ENCODE measurements at places on chromosomes 13 and 19.

DNA sequence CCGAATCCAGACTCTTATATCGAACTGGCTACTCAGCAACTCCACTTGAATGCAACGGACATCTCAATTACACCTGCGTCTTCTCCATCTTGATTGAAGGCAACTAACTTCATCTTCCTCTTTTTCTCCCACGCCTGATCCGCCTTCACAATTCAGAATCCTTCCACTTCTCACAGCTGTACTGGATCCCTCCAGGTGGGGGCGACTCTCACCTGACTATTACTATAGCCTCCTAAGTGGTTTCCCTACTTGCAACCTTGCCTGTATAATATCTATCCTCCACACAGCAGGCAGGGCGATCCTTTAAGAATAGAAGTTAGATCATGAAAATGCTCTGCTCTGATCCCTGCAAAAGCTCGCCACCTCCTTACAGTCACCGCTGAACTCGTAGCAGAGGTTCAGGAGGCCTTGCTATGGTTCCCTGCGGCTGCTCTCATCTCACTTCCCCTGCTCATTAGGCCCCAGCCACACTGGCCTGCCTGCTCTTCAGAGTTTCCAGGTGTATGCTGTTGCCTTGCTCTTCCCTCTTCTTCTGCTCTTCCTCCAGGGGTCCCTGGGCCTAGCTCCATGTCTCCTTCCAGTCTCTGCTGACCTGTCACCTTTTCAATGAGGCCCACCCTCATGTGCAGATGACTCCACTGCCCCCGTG, 31.9 kb downstream of the RFXAP start:
- no peak for DNase-seq

GRCh38 chr13:113066142-113066455, 39.5 kb upstream of the F7 start:
- DNase-seq = peak; percentile 64

DNA sequence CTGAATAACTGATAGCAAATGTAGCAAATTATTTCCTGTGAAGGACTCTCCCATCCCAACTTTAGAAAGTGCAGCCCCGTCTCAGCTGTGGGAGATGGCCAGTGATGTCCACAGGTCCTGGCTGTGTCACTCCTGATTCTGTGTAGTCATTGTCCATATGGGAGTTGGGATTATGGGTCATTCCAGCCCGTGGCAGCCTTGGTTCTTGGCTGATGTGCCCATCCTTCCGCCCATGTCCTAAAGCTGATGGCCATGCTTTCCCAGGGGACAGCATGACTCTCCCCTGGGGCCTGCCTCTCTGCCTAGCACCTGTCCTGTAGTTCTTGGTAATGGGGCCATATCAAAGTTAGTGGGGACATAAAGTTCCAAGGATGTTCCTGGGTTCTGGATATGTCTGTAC, 43.9 kb upstream of the C1QTNF9 start:
- DNase-seq = no peak

DNA sequence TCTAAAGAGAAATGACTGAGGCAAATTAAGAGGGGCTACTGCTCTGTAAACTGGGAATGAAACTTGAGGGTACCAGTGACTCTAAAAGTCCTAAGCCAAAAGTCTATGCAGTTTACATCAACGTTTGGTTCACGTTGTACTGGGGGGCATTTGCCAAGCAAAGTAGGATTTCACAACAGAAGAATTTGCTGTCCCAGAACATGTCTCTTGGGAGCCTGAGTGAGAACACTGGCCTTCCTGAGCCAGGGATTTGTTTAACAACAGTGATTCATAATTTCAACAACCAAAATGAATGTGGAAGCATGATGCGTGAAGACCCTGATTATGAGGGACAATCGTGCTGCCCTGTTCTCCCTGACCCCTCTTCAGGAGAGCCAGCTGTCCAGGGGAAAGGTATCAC, 178.0 kb downstream of the OXGR1 start:
- DNase-seq = no peak

- no peak for DNase-seq
Observed at GRCh38 chr19:11031421-11032070, 57.7 kb upstream of the LDLR start.

GRCh38 chr19:54803410-54803809, at the start of gene KIR2DL4:
TSS of gene KIR2DL4 (plus strand) at chr19:54803610. CDS start at chr19:54803652, 42 bp downstream.
- no peak for DNase-seq

GRCh38 chr13:99722931-99723330, 221.7 kb downstream of the TM9SF2 start:
- no peak for DNase-seq

DNA sequence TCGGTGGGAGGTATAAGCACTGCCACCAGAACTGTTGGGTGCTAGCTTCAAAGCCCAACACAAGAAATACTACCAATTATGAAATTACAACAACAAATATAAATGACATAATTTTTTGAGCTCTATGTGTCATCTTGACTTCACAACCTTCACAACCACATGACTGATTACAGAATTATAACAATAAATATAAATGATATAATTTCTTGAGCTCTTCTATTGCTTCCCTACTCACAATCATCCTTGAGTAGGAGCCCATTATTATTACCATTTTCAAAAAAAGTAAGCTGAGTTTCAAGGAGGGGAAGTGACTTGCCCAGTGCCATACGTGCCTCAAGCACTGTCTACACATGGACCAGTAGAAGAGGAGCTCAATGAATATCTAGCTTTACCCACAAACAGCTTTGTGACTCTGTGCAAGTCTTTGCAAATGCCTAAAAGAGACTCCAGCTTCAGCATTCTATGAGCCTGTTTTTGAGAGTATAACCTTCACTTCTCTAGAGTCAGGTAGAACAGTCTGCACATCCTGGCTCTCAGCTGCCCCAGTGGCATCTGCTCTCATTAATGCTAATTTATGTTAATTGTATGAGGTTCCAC, 22.6 kb downstream of the NCAN start:
- DNase-seq = no peak

DNA sequence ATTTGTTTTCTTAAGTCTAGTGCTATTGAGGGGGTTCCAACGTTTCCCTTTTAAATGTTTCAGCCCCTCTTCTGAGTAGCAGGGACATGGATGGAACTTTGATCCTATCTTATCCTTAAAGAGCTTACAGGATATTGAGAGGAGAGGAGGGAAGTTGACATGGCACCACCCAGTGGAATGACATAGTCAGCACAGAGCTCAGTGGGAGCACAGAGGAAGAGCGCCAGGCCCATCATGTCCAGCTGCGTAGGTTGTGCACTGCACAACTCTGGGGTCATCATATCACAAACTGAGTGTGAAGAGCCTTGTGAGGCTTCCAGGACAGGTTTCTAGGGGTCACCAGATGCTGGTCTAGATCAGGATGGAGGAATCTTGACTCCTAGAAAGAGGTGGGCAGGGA, 4.6 kb upstream of the CDC42EP5 start:
- DNase-seq = no peak

DNA sequence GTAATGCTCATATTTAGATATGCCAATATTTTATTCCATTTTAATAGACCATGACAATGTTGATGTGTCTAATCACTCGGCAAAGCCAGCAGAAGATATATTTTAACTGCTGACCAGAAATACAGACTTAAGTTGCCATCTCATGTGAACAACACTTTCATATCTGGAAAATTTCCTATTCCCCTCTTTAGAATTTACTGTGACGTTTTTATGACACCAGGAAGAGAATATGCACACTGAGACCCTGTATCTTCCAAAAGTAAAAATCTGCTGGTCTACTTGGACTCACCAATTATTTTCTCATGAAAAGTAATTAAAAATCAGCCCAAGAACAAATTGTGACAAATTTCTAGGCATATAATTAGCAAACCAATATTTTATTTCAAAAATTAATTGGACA, 2.1 kb downstream of the PROSER1 start:
- no peak for DNase-seq

DNA sequence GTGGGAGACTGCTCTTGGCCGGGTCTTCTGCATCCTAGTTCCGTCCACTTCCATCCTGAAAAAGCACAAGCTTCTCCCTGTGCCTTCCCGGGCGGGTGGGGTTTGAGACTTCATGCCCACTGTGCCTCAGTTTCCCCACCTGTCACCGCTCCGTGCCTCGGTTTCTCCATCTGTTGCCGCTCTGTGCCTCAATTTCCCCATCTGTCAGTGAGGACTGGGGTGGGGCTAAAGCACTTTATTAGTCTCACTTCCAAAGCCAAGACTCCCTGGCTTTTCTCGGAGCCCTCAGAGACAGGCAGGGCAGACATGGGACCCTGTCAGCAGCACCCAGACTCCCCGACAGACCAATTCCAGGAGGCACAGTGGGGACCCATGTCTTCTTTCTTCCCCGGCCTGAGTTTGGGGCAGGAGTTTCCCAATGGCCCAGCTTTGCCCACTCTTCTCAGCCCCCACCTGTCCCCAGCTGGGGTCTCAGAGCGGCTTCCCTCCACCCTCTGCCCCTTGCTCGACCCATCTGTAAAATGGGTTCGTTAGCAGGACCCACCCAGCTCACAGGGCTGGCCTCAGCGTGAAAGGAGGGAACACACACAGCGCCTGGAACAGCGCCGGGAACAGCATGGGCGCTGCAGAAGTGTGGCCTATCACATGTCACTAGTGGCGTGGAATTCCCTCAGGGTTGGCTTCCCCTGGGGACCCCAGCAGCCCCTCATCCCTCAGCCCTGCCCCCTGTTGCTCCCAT, 4.6 kb upstream of the PEAK3 start:
- DNase-seq = peak; percentile 73

DNA sequence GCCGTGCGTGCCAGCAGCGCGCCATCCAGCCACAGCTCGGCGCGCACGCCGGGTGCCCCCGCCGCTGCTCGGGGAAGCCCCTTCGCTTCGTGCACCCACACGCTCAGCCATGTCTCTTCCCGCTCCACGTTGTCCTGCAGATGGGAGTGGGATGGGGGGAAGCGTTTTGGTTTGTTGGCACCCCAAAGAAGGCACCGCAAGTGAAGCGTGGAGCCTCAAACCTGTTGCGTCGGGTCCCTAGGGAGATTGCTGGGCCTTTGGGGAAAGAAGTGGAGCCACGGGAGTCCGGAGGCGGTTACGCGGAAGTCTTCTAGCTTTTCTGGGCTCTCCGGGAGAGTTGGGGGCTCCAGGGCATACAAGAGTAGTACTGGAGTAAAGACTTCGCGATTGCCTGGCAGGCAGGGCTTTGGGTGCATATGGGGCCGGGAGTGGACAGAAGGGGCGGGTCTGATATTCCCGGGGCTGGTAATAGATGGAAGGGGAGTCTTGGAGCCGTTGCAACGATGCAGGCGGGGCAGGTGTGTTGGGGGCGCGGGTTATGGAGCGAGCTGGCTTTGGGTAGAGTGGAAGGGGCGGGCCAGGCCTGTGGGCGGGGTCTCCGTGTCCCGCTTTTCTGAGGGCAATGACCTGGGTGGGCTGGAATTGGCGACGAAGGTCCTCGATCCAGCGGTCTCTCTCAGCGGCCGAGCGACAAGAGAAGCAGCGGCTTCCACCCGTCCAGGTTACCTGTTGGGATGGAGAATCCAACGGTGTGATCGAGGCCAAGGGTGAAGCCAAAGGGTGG, 6.5 kb downstream of the RASAL3 start:
- no peak for DNase-seq

DNA sequence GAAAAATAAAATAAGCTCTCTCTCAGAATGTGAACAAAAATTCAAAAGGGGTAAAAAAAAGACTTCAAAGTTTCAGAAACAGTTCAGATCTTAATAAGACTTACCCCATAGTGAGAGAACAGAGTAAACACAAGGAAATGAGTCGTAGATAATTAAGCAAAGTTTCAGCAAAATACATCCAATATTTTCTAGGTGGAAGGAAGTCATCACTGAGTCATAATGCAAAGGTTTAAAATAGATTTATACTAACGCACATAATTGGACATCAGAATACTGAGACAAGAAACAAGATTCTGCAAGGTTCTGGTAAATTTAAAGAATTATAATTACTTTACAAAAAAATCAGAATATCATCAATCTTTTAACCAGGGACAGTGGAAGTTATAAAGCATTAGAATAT, 1370.7 kb upstream of the ATXN8OS start:
- no peak for DNase-seq

DNA sequence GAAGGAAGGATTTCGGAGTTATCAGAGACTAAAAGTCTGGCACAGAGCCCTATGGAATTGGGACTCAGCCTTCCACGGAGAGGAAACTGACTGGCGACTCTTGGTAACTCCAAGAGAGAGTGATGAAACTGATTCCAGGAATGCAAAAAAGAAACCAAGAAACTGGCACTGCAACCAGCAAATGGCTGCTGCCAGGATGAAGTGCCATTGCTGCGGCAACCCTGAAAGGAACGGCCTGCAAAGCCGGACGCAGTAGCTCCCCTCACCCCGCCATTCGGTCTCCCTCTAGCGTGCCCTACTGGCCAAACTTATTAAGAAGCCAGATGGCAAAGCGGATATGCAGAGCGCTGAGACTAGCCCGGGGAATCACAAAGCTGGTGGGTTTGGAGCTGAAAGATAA, 236.0 kb downstream of the PCDH9 start:
- peak; percentile 75 for DNase-seq
